ENCODE measurements at places on chromosomes 5 and 9.

GRCh38 chr9:134301387-134302129 is 24.7 kb upstream of the RXRA start:
- peak; percentile 40 for DNase-seq

GRCh38 chr5:38466424-38467189 is 89.8 kb downstream of the LIFR start:
- DNase-seq, result no peak

DNA sequence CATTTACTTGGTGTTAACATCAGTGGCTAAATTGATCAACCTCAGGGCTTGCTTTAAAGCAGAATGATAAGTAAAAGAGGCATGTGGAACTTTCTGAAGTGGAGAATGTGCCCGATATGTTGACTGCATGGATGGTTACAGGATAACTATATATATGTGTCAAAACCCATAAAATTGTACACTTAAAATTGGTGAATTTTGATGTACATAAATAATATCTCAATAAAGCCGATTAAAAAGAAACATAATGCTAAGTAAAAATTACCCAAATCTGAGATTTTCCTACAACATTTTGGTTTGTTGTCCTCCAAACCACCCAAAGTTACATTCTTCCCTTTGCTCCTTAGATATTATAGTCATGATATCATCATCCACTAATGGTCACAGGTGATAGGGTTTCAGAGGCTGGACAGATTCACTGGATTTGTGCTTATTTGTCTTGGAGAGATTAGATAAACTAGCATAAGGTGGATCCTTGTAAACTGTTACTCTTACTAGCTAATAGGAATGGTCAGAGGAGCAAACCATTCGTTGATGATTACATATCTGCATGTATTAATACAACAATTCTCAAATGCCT is 119.7 kb upstream of the RPS23 start:
- DNase-seq, result no peak

- peak; percentile 30 for DNase-seq
These were observed 91.1 kb upstream of the RNF180 start for GRCh38 chr5:64074533-64074932.

DNA sequence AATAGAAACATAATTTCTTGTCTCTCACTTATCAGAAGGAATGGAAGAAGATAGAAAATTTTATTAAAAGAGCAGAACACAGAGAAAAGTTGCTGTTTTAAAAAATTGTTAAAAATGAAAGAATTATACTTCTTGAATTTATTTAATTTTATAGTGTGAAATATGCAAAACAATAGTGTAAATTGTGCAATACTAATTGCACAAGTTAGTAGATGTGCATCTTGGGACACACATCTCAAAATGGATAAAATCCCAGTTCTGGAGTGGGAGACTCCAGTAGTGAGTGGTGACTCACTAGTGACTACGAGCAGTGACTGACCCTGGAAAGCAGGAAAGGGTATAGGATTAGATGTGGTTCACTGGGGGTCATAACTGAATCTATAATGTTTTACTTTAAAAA is 223.2 kb downstream of the MSX2 start:
- DNase-seq, result no peak

GRCh38 chr5:142114687-142115086 is 6.1 kb downstream of the NDFIP1 start:
- DNase-seq, result no peak

- no peak for DNase-seq
These were observed 40.0 kb upstream of the CDH6 start for GRCh38 chr5:31153521-31153920.

GRCh38 chr9:134869554-134870300 is 10.9 kb upstream of the FCN2 start:
- no peak for DNase-seq

DNA sequence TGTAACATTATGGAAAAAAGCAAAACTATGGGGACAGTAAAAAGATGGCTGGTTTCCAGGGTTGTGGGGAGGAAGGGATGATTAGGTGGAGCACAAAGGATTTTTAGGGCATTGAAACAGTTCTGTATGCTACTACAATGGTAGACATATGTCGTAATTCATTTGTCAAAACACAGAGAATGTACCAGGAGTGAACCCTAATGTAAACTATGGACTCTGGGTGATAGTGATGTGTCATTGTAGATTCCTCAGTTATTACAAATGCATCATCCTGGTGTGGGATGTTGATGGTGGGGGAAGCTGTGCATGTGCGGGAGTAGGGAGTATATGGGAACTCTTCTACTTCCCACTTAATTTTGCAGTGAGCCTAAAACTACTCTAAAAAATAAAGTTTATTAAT is 135.0 kb upstream of the GABRP start:
- DNase-seq, result no peak

DNA sequence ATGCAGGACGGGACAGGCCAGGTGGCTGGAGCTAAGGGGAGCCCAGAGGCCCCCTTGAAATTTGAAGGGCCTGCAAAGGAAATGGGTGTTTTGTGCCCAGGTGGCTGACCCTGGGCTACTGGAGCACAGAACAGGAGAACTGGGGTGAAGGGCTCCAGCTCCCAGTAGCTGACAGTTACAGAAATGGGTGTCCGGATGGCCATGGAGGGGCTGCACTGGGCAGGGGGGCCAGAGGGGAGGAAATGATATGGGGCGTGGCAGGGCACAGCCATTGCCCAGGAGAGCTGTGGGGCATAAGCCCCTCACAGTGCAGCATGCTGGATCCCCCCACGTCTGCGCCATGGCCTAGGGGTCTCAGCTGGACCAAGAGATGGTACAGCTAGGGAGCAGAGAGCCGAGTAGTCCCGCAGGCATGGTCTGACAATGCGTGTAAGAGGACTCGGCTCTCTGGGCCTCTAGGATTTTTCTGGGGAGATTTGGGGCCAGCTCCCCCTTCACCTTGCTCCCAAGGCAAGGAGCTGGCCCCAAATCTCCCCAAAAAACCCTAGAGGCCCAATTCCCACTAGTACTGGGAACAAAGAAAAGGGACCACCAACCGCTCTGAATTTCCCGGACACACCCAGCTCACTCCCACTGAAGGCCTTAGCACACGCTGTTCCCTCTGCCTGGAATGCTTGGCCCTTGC is 7.9 kb upstream of the CARD19 start:
- DNase-seq, result no peak

DNA sequence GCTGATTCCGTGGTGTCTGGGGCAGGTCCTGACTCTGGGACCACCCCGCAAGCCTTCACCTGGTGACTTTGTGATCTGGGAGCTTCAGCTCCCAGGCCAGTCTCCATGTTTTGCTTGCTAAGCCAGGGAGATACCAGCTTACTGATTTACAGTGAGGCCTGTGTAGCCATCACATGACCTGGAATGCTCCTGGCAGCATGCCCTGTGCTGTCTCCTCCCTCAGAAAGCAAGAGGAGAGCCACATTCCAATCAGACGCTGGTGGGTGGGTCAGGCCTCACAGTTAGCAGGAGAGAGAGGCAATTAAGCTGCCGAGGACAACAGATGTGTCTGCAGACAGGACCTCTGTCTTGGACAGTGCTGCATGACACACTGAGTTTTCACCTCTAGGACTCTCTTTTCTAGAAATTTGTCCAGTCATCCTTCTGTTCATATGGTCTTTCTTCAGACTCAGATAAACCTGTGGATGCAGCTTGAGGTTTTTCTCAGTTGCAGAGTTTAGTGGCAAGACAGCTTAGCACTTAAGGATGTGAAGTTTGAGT is 24.4 kb upstream of the GRPEL2 start:
- peak; percentile 95 for DNase-seq

DNA sequence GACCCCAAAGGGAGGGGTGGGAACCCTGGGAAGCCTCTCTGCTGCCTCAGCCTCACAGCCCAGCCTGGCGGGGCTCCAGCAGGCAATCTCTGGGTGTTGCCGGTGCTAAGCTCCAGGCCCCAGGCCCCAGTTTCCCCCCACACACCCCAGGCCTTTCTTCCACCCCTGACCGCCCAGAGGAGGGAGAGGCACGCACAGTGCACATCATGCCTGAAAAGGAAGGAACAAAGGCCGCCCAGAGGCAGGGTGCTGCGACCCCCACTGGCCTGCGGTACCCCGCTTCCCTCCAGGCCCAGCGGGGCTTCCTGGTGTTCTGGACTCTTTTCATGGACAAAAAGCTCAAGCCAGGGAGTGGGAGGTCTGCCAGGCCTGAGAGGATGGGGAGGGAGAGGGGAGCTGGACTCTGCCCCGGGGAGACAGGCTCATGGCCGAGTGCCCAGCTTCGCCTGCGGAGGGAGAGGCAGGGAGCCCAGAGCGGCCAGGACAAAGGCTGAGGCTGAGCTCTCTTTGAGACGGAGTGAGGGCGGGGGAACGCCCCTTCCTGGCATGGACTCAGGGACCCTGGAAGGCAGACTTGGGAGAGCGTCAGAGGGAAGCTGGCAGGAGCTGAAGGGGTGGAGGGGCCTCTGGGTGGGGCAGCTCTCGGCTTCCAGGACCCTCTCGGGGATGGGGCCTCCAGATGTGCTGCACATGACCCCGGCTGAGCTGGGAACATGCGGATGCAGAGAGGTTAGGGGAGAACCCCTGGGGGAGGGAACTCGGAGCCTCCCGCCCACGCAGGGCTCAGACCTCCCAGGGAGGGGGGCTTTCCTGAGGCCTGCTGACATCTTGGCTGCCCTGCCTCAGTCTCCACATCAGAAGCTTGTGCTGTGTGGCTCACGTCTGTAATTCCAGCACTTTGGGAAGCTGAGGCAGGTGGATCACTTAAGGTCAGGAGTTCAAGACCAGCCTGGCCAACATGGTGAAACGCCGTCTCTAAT is 1.8 kb upstream of the ENTPD2 start:
- DNase-seq, result peak; percentile 92

DNA sequence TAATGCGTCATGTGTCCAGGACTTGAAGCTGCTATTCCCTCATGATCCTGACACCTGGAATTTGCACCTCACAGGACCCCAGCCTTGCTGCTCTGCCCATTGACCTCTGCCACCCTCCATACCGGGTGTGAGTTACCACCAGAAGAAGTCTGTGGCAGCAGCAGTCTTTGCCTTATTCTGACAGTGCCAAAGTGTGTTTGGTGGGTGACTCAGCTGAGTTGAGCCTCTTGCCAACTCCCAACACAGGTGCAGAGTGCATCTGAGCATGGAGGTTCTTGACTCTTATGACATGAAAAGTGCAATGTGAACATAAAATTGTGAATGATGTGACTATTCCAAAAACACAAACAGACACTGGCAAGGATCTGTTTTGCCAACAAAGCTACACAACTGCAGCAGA is 1166.5 kb upstream of the CDH18 start:
- DNase-seq, result no peak
